ENCODE measurements at places on chromosomes 6 and 20. TPM values are rescaled to one million over a fixed set of nuclear protein-coding genes. Genes with fewer than 3 reads are reported as not detected.

- no peak for DNase-seq
Observed at GRCh38 chr20:19840111-19840710, 82.2 kb downstream of the RIN2 start.

THBS2 gene
- total RNA-seq: not detected

CLPSL2 gene
- total RNA-seq: not detected

LY6G6C gene
- total RNA-seq: not detected

GRCh38 chr6:121356575-121356974 is 22.3 kb upstream of the TBC1D32 start:
- no peak for DNase-seq

DNA sequence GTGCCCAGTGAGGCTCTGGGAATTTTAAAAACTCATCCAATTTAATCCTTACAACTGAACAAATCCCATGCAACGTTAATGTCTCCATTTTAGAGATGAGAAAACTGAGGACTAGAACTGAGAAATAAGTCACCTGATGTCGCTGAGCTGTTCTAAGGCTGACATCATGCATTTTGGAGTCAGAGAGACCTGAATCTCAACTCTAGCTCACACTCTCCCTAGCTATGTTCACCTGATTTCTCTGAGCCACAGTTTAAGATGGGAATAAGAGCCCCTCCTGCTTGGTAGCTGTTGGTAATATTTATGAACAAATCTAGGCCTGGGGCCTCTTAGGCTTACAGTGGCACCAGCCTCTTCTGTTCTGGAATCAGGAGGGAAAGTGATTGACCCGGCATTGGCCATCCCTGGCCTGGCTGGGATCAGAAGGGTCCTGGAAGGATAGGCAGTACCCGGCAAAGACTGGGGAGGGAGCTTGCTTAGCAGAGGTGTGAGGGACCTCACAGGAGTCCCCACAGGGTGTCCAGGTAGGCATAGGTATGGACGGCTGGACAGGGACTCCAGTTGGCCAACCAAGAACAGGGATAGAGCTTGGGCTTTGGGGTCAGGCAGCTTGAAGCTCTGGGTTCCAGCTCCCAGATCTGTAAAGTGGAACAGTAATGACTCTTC is 18.8 kb upstream of the CSNK2A1 start:
- DNase-seq: no peak

Data from activated CD4-positive, alpha-beta T cell treated with anti-CD3 and anti-CD28 coated beads, Interleukin-2, amount 10 ng/mL, durations not matched to agents 7 days and 5 days (primary cell).